Panc1 (cell line): ENCODE measurements at places on chromosomes 11 and 22. TPM values are rescaled to one million over a fixed set of nuclear protein-coding genes. Genes with fewer than 3 reads are reported as not detected.
A peak's percentile ranks its signal among the peaks of the same experiment; 100 is the strongest.

GRCh38 chr11:44829838-44830237 lies 103.1 kb downstream of the TSPAN18 start:
- no peaks in the 10 kb centered on the region for H3K36me3 ChIP-seq
- H3K27ac ChIP-seq, result no peak overlapping the region
- DNase-seq, result no peak
- no peaks in the 10 kb centered on the region for H3K4me1 ChIP-seq
- H3K27me3 ChIP-seq, result no peaks in the 10 kb centered on the region

GRCh38 chr22:45968751-45969413 lies 8.1 kb downstream of the WNT7B start:
- no peaks in the 10 kb centered on the region for H3K27me3 ChIP-seq
- peak overlapping the region; percentile 33; the same call in 1 of the 2 replicates for H3K4me3 ChIP-seq
- H3K4me1 ChIP-seq, result peaks cover 84% of the 10 kb centered on the region
- peak; percentile 71 for DNase-seq

DNA sequence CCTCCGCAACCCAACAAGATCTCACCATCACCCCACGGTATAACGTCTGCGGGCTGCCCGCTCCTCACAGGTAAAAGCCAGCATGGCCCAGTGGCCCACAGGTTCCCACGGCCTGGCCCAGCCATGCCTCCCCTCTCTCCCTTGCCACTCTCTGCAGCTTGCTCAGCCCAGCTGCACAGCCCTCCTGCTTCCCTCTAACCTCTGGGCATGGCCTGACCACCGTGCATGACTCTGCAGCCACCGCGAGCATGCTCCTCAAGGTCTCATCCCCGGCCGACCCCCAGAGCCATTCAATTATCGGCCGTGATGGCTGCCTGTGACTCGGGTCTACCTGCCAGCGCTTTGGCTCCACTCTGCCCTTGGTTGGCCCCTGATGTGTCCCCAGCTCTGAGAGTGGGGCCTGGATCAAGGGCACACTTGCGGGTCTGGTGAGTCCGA lies 185.5 kb downstream of the CTTN start:
- no peaks in the 10 kb centered on the region for H3K36me3 ChIP-seq
- DNase-seq, result no peak
- no peaks in the 10 kb centered on the region for H3K27me3 ChIP-seq
- no peaks in the 10 kb centered on the region for H3K4me1 ChIP-seq
- no peak overlapping the region for H3K4me3 ChIP-seq
- H3K27ac ChIP-seq, result no peak overlapping the region

DNA sequence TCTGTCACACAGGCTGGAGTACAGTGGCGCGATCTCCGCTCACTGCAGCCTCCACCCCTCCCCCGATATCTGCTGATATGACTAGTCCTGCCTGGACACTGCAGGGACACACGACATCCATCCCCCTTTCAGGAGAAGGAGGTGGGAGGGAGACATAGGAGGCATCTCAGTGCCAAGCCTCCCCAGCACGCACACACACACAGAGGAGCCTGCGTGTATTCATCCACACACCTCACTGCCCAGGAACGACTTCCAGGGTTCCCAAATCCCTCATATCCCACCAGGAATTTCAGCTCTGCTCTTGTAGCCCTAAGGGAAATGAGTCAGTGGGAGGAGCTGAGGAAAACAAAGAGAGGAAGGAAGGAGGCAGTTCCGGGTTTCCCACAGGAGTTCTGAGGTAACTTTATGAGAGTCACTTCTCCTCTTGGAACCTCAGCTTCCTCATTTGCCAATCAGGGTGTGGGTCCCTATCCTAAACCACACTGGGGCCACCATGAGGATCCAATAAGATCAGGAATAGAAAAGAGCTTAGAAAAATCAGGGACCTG lies 37.2 kb upstream of the ACER3 start:
- peaks cover 18% of the 10 kb centered on the region for H3K4me1 ChIP-seq
- no peaks in the 10 kb centered on the region for H3K27me3 ChIP-seq
- H3K4me3 ChIP-seq, result no peak overlapping the region; the same call in 1 of the 2 replicates
- H3K36me3 ChIP-seq, result no peaks in the 10 kb centered on the region
- peak overlapping the region; percentile 75 for H3K27ac ChIP-seq
- DNase-seq, result peak; percentile 74

Gene OSM
- total RNA-seq, result not detected

Gene PSMC3
- total RNA-seq, result 181 TPM

GRCh38 chr11:95152876-95153856 lies 63.5 kb downstream of the ENDOD1 start:
- DNase-seq, result no peak
- peaks cover 11% of the 10 kb centered on the region for H3K4me1 ChIP-seq
- no peaks in the 10 kb centered on the region for H3K36me3 ChIP-seq
- no peak overlapping the region for H3K27ac ChIP-seq

DNA sequence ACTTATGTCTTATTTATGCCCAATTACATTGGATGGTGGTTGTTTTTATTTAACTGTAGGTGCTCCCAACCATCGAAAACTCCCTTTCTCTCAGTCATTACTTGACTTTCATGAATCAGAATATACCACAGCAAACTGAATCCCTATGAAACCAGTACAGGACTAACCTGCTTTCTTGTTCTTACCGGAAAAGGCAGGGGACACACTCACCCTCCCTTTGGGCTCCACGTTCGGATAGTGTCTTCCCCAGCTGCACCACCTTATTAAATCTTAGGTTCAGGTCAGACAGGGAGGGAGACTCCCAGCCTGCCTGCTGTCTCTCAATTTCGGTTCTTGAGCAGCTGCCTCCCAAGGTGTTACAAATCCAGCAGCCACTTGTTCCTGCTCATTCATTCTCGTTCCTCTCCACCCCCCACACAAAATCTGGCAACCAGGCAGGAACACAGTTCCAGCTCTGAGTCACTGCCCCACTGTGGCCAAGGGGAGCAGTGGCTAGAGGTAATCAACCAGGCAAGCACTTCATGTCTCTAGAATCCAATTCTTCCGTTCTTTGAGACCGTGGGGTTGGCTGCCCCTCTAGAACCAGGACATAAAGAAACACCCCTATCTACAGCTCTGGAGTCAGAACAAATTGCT lies 133.0 kb downstream of the PLEKHA7 start:
- no peak overlapping the region for H3K4me3 ChIP-seq
- no peaks in the 10 kb centered on the region for H3K36me3 ChIP-seq
- no peaks in the 10 kb centered on the region for H3K4me1 ChIP-seq
- no peak for DNase-seq
- H3K27me3 ChIP-seq, result no peaks in the 10 kb centered on the region

DNA sequence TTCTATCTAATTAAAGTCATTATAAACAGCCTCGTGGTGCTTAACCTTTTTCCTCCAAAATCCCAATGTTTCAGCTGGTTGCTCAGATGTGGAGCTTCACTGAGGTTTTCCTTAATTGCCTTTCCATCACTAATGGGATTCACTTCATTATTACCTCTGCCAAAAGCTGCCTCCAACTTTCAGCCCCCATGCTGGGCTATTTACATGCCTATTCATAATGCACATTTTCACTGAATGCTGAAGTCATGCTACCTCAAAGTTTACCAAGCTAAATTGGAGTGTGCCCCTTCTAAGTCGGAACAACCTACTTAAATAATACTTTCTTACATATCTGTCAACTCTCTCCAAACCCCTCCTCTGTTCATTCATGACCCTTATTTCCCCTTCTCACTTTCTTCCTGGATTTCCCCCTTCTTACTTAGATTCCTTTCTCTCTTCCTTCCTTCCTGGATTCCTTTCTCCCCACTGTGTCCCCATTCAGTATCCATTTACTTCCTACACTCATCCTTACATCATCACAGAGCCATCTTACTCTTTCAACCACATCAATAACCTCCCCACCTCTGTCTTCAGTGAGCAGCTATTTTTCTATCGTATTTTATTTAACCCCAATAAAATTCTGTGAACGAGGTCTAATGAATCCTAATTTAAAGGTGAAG lies 887.3 kb upstream of the TENM4 start:
- no peaks in the 10 kb centered on the region for H3K36me3 ChIP-seq
- no peak overlapping the region for H3K27ac ChIP-seq
- DNase-seq, result no peak
- H3K4me1 ChIP-seq, result no peaks in the 10 kb centered on the region
- H3K27me3 ChIP-seq, result no peaks in the 10 kb centered on the region

Gene SHISAL1
- total RNA-seq, result 1.2 TPM

Gene SPECC1L
- 43.3 TPM for total RNA-seq

Gene CKAP5
- 191 TPM for total RNA-seq

Gene TMEM191C
- total RNA-seq, result 2.9 TPM

Gene TCN2
- 2.4 TPM for total RNA-seq

DNA sequence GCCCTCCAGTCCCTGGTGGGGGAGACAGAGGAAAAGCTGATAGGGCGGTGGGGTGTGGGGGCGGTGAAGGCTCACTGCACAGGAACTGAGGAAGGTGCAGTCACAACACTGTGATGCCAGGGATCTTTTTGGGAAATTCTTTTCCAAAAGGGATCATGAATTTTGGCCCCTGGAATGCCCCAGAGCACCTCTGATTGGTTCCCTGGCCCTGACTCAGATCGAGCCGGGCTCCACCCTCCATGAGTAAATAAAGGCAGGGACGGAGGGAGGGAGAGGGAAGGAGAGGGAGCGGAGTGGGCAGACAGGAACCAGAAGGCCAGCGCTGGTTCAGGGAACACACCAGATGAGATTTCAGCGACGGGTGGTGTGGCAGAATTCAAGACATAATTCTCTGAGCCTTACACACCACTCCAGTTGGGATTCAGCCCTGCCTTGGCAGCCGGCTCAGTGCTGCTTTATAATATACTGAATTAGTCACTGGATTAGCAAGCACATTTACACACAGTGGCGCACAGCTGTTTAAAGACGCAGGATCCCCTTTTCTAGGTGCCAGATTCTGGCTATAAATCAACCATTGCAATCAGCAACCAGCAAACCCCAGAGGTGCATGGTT lies 80.3 kb downstream of the ETS1 start:
- no peak for DNase-seq
- no peaks in the 10 kb centered on the region for H3K27me3 ChIP-seq
- peak overlapping the region; percentile 96 for H3K27ac ChIP-seq
- no peaks in the 10 kb centered on the region for H3K36me3 ChIP-seq
- H3K4me1 ChIP-seq, result peaks cover 100% of the 10 kb centered on the region
